Thoracic aorta (tissue), 2 donors: ENCODE measurements at places on chromosomes 11 and 22.
A peak's percentile ranks its signal among the peaks of the same experiment; 100 is the strongest.

DNA sequence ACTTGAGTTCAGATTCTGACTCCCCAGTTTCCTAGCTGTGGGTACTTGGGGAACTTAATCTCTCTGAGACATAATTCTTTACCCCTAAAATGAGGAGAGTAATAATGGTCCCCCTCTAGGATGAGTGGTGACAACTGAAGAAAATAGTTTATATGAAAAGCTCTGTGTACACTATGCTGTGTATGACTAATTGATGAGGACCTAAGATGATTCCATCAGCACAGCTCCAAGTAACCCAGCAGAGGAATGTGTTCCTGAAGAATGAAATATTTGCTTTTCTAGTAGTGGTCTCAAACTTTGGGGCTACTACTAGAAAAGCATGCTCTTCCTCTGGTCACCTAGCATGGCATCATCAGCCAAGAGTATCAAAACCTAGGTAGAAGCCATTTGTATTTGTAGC lies 217.3 kb upstream of the NARS2 start:
- DNase-seq: no peak

DNA sequence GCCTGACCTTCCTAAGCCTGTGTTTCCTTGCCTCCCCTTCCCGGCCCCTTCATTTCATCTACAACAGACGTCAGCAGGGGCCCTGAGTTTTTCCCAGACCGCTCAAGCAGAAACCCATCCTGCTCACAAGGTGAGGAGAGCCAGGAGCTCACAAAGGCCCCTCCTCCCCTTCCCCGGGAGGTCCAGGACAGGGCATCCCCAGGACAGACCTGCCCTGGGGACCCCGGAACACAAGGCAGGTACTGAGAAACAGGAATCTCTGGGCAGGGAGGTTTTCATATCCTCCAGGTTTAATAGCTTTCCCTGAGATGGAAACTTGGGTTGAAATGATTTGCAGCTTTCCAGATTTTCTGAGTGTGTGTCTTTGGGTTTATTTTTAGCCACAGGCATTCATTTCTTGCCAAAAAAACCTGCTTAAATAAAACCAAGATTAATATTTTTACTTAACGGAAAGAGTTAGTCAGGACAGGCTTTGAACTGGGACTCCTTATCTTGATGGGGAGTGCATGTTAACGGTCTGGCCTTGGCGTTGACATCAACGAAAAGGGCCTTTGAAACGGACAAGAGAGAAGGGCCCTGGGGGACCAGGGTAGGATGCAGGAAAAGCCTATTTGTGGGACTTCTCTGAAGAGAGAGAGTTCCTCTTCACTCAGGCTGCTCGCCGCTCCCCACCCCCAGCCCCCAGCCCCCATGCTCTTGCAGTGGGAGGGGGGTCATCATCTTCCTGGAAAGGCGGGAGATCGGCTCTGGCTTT lies 38.5 kb downstream of the TIMP3 start:
- no peak for DNase-seq

GRCh38 chr11:48036011-48036410 lies 55.7 kb downstream of the PTPRJ start:
- DNase-seq: no peak

GRCh38 chr11:119282495-119282894 lies 34.4 kb downstream of the MCAM start:
- DNase-seq: no peak

GRCh38 chr11:120632579-120632978 lies 121.0 kb downstream of the GRIK4 start:
- no peak for DNase-seq

DNA sequence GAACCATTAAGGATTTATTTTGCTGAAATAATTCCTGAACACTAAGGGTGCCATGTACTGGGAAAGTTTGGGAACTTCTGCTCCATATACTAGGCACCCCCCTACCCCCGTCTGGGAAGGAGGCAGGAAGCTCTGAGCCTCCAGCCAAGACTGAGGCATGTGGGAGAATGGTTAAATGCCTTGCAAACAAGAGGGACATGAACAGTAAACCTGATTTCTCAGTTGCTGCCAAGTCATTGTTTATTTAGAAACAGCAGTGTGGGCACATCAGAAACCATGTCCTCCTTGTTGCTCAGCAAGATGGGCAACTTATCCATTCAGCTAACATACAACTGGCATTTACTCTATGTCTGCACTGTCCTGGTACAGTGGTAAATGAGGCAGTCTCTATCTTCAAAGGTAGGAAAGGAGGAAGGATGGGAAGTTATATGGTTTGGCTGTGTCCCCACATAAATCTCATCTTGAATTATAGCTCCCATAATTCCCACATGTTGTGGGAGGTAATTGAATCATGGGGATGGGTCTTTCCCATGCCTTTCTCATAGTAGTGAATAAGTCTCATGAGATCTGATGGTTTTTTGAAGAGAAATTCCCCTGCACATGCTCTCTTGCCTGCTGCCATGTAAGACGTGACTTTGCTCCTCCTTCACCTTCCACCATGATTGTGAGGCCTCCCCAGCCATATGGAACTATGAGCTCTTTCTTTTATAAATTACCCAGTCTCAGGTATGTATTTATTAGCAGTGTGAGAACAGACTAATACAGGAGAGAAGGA lies 459.1 kb downstream of the MIAT start:
- DNase-seq: no peak

DNA sequence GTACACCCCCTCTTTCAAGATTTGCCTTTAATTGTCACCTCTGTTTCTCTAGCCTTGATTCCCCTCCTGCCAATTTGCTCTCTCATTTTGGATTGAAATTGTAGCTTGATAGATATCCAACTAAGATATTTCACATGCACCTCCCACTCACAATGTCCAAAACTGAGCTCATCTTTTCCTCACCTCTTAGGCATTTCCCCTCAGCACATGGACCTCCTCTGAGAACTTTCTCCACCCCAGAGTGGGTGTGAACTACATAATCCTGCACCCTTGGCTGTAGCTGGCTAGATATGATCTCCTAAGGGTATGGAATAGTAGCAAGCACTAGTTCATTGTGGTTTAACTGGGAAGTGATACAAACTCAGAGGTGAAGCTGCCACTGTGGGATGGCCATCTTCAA lies 91.5 kb upstream of the SESN3 start:
- no peak for DNase-seq

- DNase-seq: no peak
These were observed 69.6 kb downstream of the LARGE1 start for GRCh38 chr22:33850724-33851123.

- DNase-seq: no peak
These were observed 24.4 kb downstream of the PGA5 start for GRCh38 chr11:61265357-61265756.

DNA sequence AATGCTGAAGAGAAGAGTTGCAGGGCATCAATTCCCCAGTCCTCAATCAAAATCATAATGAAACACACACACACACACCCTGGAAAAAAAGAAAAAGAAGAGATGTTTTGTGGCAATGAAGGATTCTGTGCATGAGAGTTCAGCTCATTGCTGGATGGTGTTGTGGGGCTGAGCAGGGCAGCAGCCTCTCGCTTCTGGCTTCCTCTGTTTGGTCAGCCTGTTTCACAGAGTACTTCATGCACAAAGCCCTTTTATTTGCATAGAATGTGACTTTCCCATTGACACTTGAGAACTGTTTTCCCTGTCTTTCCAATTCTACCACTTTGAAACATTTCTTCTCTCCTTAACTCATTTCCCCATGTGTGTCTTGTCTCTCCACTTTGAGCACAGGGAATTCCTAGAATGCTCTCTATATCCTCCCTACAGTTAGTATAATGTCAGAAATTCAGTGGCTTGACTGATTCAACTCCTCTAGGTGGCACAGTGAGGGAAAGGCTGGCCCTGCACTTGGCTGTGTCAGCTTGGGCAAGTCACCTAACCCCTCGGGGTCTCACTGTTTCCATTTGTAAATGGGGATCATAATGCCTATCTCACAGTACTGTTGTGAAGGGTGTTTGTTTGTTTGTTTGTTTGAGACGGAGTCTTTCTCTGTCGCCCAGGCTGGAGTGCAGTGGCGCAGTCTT lies 25.4 kb upstream of the BSX start:
- DNase-seq: no peak

DNA sequence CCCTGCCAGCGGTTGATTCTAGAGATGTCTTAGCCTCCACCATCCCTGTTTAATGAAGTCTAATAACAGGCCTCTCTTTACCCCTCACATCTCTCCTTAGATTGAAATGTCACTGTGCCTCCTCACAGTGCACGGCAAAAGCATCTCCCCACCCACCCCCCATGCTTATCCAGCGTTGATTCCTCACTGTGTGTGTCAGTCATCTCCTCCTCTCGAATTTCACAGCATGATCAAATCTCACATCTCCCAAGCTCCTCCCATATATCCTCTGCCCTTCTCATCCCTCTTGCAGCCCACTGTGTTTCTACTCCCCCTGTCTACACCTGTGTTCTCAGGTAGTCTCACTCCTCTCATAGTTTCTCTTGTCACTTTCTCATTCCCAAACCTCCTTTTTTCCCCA lies 84.6 kb downstream of the DBX1 start:
- DNase-seq: no peak

DNA sequence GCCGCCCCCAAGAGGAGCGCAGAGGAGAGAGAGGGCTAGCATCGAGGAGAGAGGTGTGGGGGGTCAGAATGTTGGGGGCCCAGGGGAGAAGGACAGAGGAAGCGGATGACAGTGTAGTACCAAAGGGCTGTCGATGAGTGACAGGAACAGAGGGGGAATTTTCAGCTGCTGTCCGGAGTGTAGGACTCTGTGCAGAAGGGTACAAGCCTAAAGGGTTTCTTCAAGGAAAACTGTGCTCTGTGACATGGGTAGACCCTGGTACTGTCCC lies 5.3 kb upstream of the NLRP6 start:
- no peak for DNase-seq

DNA sequence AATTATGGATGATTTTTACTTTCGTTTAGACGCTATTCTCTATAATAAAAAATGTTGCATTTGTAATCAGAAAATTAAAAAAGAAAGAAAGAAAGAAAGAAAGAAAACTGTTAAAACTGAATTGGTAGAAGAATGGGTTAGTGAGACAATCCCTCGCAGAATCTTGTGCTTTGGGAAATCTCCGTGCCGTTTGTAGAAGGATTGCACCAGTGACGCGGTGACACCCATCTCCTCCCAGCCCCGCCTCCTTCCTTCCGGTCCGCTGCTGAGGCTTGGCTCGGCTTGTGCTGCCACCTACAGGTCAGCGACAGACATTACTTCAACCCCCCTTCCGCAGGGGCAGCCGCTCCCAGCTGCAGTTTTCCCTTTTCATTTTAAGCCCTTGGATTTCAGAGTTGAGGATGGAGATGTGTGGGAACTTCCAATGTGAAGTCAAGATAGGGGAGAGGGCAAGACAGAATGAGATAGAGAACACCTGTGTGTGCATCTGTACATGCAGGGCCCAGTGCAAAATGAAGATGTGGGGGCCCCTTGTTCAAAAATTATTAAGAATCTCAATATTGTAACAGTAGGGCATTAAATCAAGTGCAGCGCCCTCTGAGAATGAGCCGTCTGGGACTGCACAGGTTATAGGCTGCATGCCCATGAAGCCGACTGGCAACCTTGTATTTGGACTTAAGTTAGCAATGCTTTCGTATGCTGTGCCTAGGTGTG lies 41.1 kb downstream of the TST start:
- DNase-seq: peak; percentile 73

DNA sequence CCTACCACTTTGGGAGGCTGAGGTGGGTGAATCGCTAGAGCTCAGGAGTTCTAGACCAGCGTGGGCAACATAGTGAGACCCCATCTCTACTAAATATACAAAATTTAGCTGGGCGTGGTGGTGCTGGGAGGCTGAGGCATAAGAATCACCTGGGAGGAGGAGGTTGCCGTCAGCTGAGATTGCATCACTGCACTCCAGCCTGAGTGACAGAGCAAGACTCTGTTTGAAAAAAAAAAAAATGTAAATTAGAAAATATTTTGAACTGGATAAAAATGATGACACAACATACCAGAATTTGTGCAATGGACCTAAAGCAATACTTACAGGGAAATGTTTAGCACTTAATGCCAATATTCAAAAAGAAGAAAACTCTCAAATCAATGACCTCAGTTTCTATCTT lies 46.4 kb downstream of the ATG16L2 start:
- no peak for DNase-seq

GRCh38 chr22:28882545-28882877 lies 861 bp upstream of the ZNRF3 start:
- no peak for DNase-seq

DNA sequence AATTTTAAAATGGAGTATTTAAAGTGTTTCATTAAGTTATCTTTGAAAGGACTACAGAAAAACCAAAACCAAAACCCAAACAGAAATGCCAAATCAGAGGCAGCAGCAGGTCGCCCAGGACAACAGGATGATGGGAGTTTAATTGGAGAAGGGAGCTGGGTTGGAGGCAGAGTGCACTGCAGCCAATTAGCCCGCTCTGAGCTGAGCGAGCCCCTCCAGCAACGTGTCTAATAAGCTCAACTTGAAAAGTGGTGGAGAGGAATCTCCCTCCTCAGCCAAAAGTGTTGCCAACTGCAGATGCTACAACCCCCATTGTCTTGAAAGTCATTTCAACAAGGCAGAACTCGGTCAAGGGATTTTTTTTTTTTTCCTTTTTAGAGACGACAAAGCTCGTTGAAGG lies 323.9 kb downstream of the CADM1 start:
- DNase-seq: no peak

- DNase-seq: no peak
These were observed 127.8 kb downstream of the TEAD1 start for GRCh38 chr11:12801976-12802375.

- no peak for DNase-seq
These were observed 83.7 kb downstream of the STIM1 start for GRCh38 chr11:3939211-3939610.

- DNase-seq: no peak
These were observed 51.3 kb upstream of the CD44 start for GRCh38 chr11:35087648-35088047.

- DNase-seq: no peak
These were observed 16.9 kb downstream of the FEZ1 start for GRCh38 chr11:125479137-125479536.

DNA sequence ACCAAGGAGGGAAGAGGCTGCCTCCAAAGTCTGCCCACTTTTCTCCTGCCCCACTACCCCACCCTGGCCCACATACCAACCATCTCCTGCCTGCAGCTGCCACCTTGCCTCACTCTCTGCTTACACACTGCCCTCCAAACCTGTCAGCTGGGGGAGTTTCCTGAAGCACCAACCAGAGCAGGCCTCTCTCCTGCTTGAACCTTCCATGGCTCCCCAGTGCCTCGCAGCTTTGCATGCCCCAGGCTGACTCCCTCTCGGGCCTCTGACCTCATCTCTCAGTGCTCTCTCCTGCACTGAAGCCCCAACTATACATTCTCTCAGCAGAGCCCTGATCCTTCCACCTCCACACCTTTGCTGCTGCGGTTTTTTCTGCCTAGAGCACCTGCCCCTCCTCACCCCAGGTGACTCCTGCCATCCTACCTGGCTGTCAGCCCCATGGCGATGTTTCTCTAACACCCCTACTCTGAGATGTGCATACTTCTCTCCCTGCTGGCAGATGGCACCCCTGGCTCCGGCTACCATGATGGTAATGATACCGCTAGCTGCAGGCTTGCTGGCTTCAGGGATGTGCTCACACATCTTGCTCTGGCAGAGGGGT lies 43.5 kb downstream of the MN1 start:
- no peak for DNase-seq
